ENCODE measurements at places on chromosomes 6 and 20.

DNA sequence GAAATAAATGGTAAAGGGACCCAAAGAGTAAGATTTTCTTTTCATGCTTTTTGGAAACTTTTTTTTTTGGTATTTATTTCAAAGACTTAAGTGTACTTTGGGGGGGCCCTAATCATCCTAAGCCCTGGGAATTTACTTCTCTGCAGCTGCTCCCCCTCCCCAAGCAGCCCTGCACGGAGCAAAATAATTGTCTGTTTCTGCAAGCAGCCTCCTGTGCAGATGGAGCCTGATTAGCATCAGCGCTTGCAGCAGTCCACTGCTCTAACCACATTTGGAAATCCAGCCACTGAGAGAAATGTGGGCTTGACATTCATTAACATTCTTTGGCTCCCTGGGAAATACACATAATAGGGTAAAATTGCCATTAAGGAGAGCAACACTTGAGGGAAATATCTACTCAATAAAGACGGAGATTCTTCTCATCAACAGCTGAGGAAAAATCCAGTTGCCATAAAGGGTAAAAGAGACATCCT is 309.2 kb upstream of the MAP3K7 start:
- no peak for DNase-seq

GRCh38 chr20:58198901-58199355 is 29.5 kb downstream of the ANKRD60 start:
- DNase-seq, result no peak

- no peak for DNase-seq
These were observed 5.5 kb downstream of the CASP8AP2 start for GRCh38 chr6:89834884-89835792.

GRCh38 chr6:151313066-151313491 is 73.3 kb downstream of the AKAP12 start:
- DNase-seq, result no peak

GRCh38 chr20:39897781-39898466 is 791.1 kb downstream of the MAFB start:
- DNase-seq, result no peak

DNA sequence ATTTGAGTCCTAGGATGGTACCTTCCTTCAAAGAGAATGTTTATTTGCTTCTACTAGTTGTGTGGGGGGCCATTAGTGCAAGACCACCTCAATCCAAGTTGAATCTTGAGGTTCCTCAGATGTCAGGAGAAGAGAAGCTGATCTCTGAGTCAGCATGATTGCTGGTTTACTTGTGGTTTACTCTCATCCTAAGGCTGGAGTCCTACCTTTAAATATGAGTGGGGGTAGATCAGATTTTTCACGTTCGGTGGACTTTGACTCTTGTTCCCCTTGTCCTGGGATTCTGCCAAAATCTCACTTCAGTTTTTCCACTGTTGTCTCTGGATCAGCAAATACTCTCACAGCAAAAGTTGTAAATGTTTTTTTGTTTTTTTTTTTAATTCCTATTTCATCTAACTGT is 84.6 kb upstream of the F13A1 start:
- DNase-seq, result no peak

GRCh38 chr6:1316489-1316971 is 4.6 kb downstream of the FOXQ1 start:
- DNase-seq, result no peak

- no peak for DNase-seq
These were observed 41.9 kb downstream of the FOXA2 start for GRCh38 chr20:22542427-22542826.

GRCh38 chr20:1657556-1658334 is at the start of gene SIRPG:
TSS of gene SIRPG (minus strand) at chr20:1657779. CDS start at chr20:1657714, 65 bp downstream.
- no peak for DNase-seq

DNA sequence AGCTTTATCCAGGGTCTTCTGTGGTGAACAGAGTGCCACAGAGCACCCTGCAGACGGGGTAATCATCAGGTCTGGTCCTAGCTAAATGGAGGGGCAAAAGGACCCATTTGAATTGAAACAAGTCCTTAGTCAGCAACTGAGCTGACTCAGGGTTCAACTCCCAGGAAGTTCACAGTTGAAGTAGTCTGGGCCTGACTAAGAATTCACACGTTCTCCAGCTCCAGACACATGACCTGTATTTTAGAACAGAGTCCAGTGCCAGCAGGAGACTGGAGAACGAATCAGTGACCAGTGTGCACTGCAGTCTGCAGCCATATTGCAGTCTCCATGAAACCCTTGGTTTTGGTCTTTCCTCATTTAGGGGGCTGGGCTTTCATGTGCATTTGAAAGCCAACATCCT is 85.2 kb downstream of the ELOVL4 start:
- DNase-seq, result no peak

DNA sequence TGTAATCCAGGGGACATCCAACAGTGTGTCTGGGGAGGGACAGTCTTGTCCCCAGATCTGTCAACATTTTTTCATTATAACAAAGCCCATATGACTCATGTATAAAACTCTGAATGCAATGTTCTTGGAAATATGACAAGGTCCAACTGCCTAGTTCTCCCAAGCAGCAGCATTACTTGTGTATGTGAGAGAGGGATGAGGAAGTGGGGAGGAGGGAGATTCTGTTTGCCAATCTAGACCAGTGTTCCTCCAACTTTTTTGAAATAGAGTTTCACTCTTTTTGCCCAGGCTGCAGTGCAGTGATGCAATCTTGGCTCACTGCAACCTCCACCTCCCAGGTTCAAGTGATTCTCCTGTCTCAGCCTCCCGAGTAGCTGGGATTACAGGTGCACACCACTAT is 394.8 kb downstream of the DHX35 start:
- DNase-seq, result no peak

DNA sequence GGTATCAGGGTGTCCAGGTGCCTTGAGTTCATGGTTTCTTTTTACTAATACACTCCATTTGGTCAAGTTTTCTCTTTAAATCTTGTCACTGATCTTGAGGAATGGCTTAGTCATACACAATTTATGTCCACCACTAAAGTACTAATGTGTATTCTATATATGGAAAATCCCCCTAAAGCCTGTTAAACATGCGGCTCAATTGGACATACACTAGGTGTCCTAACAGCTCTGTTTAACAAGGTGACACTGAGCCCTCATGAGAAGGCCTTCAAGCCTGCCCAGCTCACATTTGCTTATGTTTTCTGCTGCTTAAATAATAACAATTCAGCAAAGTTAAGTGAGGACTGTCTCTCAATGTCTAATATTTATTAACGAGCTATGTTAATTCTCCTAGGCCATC is 31.5 kb downstream of the PDE7B start:
- no peak for DNase-seq

DNA sequence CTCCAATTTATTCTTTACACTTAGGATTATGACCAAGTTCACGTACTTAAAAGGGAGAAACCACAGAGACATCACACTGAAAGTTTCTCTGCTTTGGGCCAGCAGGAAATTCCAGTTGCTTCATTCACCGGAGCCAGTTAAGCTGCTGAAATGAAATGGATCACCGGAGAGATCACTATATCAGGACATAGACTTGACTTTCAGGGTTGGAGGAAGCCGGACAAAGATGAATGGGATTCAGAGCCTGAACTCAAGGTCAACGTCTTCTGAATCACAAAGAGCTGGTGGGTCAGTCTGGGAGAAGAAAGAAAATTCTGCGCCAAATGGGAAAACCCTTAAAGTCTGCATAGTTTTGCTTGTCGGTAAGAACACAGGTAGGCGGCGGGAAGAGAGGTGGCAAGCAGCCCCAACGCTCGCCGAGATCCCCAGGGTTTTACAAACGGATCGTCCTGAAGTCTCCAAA is 81.9 kb upstream of the CCDC28A start:
- DNase-seq, result peak; percentile 47
